Kasumi-1 (cell line): ENCODE measurements at places on chromosomes 7 and 10.

DNA sequence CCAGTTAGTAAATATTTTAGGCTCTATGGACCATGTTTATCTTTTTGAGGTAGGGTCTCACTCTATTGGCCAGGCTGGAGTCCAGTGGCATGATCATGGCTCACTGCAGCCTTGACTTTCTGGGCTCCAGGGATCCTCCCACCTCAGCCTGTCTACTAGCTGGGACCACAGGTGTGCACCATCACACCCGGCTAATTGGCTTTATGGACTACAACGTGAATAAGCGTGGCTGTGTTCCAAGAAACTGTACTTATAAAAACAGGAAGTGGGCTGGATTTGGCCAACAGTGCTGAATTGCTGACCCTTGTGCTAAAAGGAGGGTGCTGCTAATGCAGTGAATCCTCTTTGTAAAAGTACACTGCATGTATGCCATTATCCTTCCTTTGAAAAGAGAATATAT is 111.7 kb upstream of the CDK13 start:
- no peak for DNase-seq

GRCh38 chr7:57769958-57770357 is 320.0 kb downstream of the ZNF716 start:
- no peak for DNase-seq

DNA sequence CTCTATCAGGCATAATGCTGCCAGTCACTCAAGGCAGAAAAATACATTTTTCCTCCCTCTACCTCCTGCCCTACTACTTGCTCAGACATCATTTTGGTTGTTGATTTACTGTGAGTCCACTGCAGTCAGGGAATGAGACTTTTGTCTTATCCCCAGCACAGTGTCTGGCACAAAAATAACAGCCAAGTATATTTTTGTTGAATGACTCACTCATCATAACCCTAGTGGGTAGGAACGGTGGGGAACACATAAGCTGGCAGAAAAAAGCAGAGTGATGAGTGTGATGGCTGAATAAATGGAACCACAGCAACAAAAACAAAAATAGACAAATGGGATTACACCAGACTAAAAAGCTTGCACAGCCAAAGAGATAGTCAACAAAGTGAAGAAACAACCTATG is 65.8 kb upstream of the LAMB4 start:
- no peak for DNase-seq

DNA sequence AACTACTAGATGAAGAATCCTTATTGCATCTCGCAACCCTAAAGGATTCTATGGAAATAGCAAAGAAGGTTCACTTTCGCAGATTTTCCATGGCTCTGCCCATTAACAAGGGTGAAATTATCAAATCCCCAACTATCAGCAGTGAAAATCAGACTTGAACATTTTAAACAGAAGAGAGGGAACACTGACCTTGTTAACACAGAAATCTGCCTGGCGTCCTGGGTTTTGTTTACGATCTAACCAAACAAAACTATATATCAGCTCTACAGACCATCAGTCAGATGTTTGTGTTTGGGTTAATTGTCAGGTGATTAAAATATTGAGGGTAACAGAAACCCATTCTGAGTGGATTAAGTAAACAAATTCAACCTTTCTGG is 1.9 kb downstream of the CTTNBP2 start:
- no peak for DNase-seq
